ENCODE measurements at places on chromosomes 12 and 14.

DNA sequence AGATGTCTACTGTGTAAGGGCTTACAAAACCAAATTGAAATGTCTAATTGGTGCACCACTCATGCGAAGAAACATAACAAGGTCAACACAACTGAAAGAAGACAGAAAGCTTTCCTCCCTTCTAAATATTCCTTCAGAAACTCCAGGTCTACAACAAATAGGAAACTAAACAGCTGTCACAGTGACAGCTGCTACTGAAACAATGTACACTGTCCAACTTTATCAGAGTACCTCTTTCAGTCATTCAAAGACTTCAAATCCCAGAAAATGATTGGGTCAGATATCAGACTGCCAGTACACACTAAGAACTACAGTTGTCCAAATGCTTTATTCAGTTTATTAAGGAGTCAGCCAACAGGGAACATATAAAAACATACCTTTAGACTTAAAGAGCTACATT, 35.2 kb downstream of the CEP128 start:
- DNase-seq: no peak

GRCh38 chr12:53941187-53941586, 2.6 kb downstream of the HOXC13 start:
- DNase-seq: no peak

DNA sequence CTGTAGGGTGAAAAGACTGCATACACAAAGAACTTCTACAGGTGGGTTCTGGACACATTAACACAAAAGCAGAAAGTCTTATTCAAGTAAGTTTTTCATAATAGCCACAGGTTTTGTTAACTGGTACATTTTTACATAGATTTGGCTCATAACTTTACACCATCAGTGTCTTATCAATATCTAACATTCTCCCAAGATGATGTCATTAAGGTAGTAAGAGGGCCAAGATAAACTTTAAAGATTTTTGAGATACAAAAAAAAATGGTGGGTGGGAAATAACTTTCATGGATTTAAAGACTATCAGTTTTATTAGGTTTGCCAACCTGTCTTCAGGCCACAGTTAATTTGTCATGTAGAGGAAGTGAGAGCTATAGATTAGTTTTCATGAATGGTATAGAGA, 1.7 kb downstream of the SUPT16H start:
- no peak for DNase-seq

- no peak for DNase-seq
Measured at GRCh38 chr14:65351493-65352194, 60.9 kb upstream of the FUT8 start.

DNA sequence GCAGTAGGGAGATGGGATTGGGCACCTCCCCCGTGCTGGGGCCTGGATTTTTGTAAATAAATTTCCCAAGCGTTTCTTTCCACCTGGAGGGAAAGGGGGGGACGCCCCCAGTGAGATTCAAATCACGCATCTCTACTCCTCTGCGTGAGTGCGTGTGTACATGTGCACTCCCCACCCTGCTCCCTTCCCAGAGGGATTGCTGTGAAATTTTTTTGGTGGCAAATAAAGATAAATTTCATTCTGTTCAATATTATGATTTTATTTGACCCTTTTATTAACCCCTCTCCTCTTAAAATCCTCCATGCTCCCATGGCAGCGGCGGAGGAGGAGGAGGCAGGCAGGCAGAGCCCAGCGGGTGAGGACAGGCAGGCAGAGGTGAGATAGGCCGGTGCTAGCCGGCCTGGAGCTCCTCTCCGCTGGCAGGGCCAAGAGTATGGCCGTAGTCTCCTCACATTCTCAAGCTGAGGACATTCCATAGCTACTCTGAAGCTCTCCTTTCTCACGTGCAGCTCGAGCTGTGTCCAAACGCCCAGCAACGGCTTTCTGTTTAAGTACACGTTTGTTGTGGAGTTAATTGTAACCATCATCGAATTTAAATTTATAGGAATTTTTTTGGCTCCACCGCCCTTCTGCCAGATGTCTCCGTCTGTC, 1.5 kb upstream of the HOTAIR start:
- no peak for DNase-seq

DNA sequence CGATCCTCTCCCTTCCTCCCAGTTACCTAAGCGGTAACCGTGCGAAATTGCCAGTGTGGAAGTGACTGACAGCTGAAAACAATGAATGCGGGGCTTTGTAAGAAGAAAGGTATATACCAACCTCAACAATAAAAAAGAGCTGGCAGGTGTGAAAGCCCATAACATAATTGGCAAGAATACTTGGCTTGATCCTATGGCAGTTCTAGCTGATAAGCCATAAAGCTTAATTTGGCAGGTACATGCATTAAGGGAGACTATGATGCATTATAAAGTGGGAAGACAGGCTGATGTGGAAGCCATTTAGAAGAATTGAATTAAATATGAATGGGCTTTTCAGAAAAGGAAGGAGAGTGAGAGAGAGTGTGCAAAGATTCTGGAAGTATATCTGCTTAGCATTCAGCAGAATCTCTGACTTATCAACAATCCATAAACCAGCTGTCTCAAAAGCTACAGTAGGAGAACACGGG, 71.3 kb downstream of the CRACR2A start:
- no peak for DNase-seq

DNA sequence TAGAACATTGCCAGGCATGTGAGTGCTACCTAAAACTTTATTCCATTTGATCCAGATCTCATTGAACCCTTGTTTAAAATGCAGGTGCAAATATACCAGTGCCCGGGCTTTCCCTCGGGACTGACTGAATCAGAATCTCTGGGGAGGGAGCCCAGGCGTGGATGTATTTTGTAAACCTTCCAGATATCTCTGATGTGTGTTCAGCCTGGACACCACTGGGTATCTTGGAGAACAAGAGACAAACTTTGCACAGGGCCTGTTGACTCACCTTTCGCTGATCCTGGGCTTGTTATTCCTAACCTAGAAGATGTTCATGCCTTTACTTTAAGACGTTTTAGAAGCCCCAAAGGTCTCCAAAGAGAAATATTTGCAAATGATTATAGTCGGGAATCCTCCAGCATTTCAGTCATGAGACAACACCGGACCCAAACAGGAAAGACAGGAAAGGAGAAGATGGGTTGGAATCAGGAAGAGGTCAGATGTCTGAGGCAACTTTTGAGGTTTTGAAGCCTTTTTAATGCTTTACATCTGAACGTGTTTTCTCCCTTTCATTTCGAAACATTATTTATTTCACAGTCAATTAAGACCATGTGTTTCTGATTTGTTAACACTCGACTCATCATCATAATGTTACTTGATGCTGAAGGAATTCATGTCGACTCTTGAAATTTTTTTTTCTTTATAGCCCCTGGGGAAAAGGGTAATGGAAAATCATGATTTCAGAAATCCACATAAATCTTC, 118.6 kb downstream of the PLXNC1 start:
- peak; percentile 53 for DNase-seq

DNA sequence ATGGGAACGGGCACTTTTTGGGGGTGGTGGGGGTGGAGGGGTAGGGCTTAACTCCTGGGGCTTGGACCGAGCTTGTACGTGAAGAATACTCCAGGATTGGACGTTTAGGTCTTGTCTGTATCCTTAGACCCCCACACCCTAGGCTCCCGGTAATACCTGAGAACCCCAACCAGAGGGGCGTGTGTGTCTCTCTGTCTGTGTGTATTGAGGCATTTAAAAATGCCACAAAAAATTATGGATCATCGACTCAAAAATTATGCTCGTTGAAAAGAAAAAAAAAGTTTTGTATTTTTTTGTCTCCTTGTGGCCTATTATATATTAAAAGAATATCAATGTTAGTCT, 459 bp downstream of the PPFIBP1 start:
- DNase-seq: no peak

- no peak for DNase-seq
Measured at GRCh38 chr12:124094733-124095132, 121.7 kb downstream of the ZNF664 start.

DNA sequence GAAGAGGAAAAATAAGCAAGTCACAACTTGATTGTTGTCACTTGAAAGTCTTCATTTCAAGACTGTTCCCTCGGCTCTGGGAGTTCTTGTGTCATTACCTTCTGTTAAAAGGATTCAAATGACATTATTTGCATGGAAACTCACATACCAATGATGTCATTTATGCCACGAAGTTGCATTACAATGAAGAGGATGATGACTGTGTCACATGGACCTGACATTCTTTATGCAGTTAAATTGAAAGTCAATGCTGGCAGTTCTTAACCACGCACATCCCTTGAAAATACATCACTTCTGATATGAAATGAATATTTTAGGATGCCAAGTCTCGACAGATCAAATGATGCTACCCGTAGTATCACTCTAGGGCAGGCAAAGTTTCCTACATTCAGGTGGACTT, 1069.5 kb downstream of the VRK1 start:
- DNase-seq: no peak

- DNase-seq: no peak
Measured at GRCh38 chr12:104353012-104353981, 49.8 kb downstream of the EID3 start.

GRCh38 chr14:100679707-100680438, 46.8 kb upstream of the DLK1 start:
- peak; percentile 91 for DNase-seq

- DNase-seq: peak; percentile 50
Measured at GRCh38 chr12:7832059-7832696, 40.5 kb downstream of the SLC2A14 start.

- DNase-seq: no peak
Measured at GRCh38 chr14:99809360-99809759, 16.1 kb downstream of the EML1 start.

- no peak for DNase-seq
Measured at GRCh38 chr12:108700833-108701541, 30.3 kb downstream of the CORO1C start.

DNA sequence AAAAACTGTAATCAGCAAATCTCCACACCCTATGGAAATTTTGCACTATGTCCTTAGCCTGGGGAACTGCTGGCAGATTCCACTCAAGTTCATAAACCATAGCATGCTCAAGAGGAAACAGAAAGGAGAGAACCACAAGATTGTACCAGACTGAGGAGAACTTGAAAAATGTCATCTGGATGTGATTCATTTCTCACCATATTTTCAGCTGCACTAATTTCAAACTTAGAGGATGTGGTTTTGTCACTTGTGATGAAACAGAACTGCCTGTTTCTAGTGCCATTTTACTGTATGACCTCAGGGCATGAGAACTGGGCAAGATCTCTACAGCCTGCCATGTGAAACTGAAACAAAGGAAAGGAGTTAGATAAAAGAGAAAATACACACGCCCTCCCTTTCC, 1493.1 kb upstream of the FLRT2 start:
- peak; percentile 31 for DNase-seq

DNA sequence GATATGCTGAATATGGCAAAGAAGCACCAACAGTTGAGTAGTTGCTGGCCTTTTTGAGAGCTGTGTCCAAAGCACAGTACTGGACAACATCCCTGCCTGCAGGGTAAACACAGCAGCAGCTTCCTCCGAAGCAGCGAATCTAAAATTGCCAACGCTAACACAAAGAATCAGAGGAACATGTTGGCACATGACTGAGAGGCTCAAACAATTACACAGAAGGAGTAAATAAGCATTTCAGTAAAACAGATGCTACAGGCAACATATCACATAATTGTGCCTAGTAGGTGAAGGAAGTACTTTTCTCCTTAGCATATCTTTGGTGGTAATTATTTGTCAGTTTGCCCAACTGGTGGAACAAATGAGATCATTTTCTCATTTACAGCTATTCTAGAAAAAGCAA, 52.1 kb downstream of the KICS2 start:
- peak; percentile 24 for DNase-seq

GRCh38 chr12:29310899-29311298, 70.1 kb downstream of the ERGIC2 start:
- no peak for DNase-seq

DNA sequence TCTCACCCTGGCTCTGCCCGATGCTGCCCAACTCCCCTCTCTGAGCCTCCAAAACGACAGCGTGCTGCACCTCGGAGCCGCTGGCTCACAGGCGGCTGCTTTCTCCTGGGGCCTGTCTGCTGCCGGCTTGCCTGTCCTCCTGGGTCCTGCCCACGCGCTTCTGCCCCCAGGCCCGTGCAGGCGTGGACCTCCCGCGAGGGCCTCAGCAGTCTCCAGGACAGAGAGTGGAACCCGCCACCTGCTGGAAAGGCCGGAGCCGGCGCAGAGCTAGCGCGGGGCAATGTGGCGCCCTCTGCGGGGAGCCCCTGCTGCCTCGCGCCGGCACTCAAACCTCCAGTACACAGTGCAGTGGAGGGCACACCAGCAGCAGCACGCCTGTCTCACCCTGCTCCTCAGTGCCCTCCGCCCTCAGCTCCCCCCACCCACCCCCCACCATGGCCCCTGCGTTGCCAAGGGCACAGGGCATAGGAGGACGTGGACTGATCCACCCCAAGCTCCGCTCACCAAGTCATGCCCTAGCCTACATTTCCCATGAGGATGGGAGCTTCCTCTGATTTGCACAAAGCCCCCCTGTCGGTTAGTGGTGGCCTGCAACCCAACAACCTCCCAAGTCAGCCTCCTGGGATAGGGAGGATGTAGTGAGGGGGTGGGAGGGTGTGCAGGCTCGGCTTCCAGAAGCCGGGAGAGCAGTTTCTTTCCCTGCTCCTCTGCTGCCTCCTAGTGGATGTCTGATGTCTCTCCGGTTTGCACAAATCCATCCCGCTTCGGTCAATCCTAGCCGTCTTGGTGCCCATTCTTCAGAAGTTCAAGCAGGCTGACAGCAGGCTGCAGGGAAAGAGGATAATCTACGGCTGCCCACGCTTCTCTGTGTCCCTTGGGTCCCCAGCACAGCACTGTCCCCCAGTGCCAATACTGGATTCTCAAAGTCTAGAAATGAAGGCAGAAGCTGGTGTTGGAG, 25.2 kb downstream of the KRT8 start:
- DNase-seq: peak; percentile 87

DNA sequence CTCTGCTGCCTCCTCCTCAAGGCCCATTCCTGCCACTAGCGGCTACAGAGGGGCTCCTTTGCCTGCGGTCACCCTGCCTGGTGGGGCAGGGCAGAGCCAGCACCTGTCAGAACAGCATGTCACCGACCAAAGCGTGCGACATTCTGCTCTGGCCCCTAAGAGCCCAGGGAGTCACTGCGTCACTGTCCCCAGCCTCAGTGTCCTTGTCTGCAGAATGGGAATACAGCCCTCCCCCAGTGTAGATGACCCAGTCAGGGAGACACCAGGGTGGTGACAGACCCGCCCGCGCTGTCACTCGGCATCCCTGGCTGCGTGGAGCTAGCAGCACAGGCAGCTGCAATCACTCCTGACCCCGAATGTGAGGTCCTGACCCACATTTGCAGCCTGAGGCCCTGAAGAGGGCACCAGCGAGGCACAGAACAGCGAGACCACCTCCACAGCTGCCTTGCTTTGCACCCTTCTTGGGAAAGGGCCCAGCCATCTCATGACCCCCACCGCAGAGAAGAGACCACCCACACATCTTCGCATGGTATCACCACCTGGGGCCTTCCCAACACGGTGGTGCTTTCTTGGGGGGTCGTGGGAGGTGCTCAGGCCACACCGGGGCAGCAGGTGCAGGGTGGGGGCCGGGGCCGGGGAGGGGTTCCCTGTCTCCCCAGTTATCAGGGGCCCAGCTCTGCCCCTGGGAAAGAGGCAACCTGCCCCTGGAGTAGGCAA, 2.5 kb downstream of the AHNAK2 start:
- DNase-seq: no peak

- no peak for DNase-seq
Measured at GRCh38 chr14:30440961-30441360, 118.0 kb upstream of the G2E3 start.

- DNase-seq: peak; percentile 48
Measured at GRCh38 chr14:56195704-56196103, 77.5 kb downstream of the PELI2 start.

GRCh38 chr12:124443931-124444712, 123.3 kb downstream of the NCOR2 start:
- DNase-seq: no peak

- peak; percentile 29 for DNase-seq
Measured at GRCh38 chr14:98926801-98927200, 345.2 kb downstream of the BCL11B start.

- DNase-seq: no peak
Measured at GRCh38 chr12:75882421-75882820, 149.2 kb downstream of the PHLDA1 start.
